ENCODE measurements at places on chromosomes 5 and 9.

- DNase-seq = no peak
Observed at GRCh38 chr9:136273244-136273865, 27.7 kb upstream of the QSOX2 start.

GRCh38 chr5:150286820-150287219 lies 2.8 kb downstream of the CAMK2A start:
- DNase-seq = no peak

DNA sequence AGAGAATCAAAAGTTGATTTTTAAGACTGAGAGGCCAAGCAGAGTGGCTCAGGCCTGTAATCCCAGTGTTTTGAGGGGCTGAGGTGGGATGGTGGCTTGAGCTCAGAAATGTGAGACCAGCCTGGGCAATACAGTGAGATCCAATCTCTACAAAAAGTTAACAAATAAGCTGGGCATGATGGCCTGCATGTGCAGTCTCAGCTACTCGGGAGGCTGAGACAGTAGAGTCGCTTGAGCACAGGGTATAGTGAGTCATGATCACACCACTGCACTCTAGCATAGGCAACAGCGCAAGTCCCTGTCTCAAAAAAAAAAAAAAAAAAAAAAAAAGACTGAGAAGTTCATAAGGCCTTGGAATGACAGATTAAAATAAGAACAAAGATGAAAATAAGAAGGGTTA lies 177.2 kb downstream of the TMEM232 start:
- DNase-seq = no peak

DNA sequence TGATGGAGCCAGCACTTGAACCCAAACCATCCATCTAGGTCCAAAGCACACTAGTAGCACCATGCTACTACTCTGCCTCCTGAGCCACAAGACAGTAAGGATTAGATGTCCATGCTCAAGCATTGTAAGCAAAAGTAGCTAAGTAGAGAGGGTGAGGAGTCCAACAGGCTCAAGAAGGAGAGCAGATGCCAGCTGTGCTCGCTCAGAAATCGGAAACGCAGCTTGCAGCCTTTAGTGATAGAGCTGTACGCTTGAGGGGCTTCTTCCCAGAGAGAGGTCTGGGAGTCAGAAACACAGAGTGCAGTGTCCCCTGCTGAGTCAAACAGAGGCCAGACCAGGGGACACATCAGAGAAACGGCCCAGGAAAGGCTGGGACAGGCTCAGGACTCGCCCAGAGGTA lies 32.7 kb upstream of the GABRP start:
- DNase-seq = no peak

DNA sequence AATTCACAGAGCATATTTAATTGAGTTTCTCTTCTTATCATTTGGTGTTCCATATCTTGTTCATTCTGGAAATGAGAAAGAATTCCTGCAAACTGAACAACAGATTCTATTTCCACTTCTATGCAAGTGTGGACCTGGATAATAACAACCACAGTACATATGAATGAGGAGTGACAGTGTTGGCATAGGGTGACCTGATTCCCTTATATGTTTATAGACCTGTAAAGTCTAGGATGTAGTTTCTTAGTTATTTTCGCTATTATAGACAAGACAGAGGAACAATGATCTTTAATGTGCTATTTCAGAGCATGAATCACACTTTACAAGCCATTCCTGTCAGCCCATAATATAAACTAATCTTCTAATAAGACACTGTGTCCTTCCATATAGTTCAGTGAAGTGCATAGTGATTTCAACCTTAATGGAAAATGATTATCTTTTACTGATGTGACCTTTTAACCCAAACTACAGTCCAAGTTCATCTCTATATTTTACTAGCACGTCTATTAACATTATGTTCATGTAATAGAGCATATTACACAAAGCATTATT lies 88.2 kb upstream of the FAM174A start:
- DNase-seq = no peak

DNA sequence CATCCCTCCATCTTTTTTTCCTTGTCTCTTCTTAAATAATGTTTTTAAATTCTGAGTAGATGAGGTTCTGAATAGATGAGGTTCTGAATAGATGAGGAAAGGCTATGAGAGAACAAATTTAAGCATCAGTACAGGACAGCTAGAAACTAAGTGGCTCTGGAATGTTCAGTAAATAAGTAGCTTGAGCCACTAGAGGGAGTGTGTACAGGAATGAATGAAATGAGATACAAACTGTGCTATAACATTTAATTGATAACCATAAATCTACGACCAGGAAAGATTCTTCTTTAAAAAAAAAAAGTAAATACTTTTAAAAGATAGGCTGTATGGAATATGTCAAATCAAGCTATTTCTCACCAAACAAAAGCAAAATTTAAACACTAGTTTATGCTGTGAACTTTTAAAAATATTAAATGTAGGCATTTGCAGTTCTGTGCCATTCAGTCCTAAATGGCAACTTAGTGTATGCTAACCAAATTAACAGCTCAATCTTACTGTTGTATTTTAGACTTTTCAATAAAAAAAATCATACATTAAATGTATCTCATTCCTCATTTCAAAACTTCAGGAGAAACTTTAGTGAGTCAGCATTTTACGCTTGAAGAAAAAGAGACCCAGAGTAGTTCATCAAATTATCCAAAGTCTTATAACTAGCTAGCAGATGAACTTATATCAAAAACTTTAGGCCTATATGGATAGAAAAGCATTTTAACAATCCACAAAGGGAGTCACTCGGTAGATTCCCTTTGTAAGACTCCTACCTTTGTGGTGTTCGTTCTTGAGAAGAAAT lies 70.4 kb upstream of the SNX2 start:
- DNase-seq = no peak

DNA sequence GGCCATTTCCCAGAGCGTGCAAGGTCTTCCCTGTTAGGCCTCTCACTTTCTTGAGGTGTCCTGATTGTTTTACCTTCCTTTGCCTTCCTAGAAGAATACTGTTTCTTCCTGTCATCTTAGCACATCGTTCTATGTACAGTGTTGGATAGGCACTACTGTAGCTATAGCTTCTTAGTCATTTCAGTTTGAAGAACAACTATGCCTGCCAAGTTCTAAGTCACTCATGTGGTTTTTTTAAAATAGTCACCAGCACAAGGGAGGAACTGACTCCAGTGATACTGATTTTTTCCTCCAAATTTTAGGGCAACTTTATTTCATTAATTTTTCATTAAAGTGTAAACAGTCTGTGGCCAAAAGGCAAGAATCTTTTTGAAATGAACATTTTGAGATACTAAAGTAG lies 122.4 kb upstream of the NR5A1 start:
- no peak for DNase-seq

DNA sequence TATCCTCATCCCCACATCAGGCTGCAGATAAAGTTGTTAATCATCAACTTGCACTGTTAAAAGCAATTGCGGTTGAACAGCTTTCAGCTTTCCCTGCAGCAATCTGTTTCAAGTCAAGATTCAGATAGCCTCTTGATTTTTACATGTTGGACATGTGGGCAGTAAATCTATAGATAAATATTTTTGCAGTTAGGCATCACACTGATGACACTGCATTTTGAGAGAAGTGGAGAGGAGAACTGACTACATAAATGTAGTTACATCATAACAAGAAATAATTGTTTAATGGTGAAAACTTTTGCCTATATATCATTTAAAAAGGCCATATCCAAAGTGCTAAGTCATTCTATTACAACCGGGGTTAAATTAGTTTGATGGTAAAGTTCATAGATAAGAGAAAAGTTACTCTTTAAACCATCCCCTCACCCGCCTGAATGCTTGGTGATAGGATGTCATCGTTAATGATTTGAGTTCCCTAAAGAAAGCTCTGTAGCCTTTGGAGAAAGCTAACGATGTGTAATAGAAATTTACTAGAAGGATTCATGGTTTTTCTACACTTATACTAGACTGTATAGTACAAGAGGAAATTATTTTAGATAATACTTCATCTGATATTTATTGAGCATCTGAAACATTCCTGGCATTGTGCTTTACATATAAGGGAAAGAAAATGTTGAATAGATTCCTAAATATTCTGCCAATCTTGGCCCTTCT lies 30.8 kb upstream of the ALDH1A1 start:
- DNase-seq = no peak

Measured in activated T-cell treated with anti-CD3 and anti-CD28 coated beads for 4 hours (primary cell).